ENCODE measurements at places on chromosomes 2 and 18.
A peak's percentile ranks its signal among the peaks of the same experiment; 100 is the strongest.

- peak; percentile 53 for DNase-seq
These were observed 688 bp downstream of the MAPRE2 start for GRCh38 chr18:35041815-35042387.

GRCh38 chr18:40407909-40408308, 1547.1 kb upstream of the PIK3C3 start:
- DNase-seq: no peak

DNA sequence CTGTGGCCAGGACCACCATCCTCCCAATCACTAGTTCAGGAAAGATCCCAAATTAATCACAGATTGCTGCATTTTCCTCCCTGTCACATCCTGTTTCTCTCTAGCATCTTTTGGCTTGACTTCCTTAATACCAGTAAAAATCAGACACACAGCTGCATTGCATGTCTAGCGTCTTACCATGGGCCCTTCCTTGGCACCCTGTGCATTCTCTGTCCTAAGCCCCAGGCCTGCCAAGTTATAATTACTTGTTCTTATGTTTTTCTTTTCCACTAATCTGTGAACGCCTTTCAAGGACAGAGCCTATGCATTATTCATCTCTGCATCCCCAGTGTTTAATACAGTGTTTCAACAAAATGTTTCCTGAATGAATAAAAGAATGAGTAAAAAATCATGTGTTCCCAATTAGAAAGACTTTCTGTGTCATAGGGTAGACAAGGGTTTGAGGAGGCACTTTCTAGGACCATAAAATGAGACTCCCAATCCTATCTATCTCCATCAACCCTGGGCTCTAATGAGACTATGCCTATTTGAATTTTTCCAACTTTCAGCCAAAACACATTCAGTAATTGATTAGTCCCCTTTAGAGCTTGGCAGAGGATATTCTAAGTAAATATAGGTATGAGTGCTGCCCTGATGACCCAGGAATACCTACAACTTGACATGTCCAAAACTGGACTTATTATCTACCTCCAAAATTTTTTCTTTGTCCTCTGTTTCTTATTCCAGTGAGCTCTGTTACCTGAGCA, 10.3 kb upstream of the NT5C1B start:
- DNase-seq: no peak

DNA sequence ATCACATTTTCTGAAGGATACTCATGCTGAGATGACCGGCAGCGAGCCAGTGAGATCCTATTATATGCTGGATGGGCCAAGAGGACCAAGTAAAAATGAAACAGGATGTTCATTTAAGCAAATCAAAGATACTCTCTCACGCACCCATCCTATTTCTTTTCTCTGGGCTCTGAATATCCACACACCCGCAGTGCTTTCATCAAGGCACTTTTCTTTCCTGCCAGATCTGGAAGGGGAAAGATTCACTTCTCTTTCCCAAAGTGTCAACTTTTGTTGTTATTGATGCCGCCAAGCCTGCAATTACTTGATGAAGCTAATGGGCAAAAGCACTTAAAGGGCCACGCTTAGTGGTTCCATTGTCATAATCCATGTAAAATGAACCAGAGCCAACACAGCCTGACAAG, 191.9 kb upstream of the CHAC2 start:
- DNase-seq: no peak

DNA sequence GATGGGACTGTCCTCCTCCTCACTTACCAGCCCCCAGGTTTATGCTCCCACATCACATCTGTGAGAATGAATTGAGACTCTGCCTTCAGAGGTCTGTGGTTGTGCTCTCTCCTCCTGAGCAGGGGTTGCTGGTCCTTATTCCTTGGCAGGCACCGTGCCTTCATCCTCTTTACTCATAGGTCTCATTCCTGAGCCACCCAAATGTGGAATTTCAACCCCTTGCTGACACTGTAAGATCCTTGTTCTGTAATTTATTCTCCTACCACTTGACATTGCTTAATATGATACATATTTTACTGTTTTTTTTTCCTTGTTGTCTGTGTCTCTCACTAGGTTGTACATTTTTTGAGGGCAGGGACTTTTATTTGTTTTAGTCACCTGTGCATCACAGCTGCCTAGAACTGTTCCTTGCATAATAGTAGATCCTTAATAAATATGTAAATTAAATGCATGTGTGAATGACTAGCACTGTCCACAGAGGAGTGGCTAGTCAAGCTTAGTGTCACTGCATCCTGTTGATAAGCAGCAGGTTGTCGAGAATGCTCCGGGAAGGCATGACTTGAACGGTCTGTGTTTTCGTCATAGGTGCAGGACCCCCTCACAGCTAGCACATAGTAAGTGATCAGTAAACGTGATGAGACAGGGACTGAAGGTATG, 180.6 kb downstream of the ZNF407 start:
- DNase-seq: peak; percentile 85

GRCh38 chr2:109341355-109342255, 212.6 kb downstream of the SH3RF3 start:
- no peak for DNase-seq

- DNase-seq: no peak
These were observed 329.5 kb downstream of the CDH2 start for GRCh38 chr18:27847412-27847811.

- peak; percentile 81 for DNase-seq
These were observed 33.0 kb downstream of the MAL start for GRCh38 chr2:95058466-95058988.

- no peak for DNase-seq
These were observed 343.9 kb upstream of the CHST9 start for GRCh38 chr18:27528925-27529521.

- DNase-seq: no peak
These were observed 7.0 kb upstream of the DGUOK start for GRCh38 chr2:73919596-73920228.

DNA sequence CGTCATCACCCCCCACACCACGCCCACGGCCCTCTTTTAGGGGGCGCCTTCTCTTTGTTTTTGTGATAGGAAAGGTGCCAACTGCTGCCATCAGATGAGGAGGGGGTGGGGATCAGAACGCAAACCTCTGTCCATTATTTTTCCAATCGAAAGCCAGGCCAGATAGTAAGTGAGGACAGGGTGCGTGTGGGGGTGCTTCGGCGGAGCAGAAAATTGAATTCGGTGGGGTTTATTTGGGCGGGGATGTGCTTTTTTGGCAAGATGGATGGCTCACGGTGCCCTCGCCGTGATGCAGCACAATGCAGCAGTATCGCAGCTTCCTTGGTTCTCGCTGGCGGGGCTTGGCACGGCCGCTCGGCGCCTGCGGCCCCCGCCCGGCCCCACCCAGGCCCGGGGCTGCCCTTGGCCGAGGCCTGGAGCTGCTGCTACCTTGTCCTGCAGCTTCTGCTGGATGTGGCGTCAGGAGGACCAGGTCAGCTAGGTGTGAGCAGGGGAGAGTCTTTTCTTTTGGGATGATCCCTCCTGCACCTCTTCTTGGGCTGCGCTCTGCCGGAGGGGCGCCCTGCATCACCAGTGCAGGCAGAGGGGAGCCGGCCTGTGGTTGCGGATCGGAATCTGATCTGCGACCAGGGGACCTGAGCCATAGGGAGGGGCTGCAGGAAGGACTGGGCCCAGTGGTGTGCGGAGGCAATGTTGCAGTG, 1.3 kb downstream of the SPTBN1 start:
- DNase-seq: peak; percentile 49

- DNase-seq: no peak
These were observed 264.0 kb downstream of the TPGS2 start for GRCh38 chr18:36564841-36565240.

- DNase-seq: no peak
These were observed 173.9 kb upstream of the PID1 start for GRCh38 chr2:229445019-229445418.

DNA sequence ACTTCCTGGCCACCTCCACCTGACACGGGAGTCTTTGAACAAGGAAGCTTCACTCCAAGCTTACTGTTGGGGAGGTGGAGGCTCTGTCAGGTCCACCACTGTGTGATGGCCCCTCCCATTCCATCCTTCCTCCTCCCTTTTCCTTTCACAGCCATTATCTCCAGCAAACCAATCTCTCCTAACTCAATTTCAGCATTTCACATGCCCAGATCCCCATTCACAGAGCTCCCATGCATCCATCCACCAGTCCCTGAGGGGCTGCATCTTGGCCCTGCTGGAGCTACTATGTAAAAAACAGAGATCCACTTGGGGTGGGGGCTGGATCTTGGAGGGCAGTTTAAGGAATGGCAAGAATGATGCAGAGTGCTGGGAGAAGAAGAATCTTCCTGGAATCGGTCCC, 129.0 kb upstream of the COPS8 start:
- no peak for DNase-seq

- no peak for DNase-seq
These were observed 72.9 kb downstream of the CCBE1 start for GRCh38 chr18:59624369-59624765.
